Muscle of leg (tissue), 16 donors: ENCODE measurements at places on chromosomes 12 and 14. TPM values are rescaled to one million over a fixed set of nuclear protein-coding genes. Genes with fewer than 3 reads are reported as not detected.
A peak's percentile ranks its signal among the peaks of the same experiment; 100 is the strongest.

Gene MSI1
- 1.2 TPM for total RNA-seq

DNA sequence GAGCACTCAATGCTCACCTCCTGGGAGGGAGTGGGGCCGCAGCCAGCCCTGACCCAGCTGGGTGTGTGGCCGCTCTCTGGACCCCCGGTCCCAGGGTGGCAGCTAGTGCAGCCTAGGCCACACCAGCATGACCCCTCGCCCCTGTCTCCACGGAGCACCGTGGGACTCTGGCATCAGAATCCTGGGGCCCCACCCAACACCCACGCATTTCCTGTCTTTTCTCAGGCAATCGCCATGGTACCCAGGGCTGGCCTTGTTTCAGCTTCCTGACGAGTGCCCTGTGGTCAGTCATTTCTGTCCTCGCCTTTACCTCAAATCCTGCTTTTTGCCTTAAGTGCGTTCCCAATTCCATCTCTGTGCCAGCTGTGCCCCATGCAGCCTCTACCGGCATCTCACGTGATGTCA, 15.9 kb downstream of the PACS2 start:
- peak; percentile 3 for DNase-seq

DNA sequence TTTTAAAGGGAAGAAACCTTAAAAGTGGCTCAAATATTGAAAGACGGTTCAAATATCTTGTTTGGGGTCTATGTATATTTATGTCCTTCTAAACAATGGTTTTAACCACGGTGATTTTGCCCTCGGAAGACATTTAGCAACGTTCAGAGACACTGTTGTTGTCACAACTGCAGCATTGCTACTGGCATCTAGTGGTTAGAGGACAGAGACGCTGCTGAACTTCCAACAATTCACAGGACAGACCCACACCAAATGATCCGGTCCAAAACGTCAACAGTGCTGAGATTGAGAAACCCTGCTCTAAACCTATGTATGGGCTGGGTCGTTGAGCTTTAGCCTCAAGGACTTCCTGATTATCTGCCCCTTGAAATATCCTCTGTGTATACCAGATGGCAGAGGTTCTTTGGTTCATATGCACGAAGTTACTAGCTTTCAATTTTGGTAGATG, 1.7 kb downstream of the ANGEL1 start:
- peak; percentile 66 for DNase-seq

Gene NIN
- total RNA-seq, result 38.7 TPM

Gene PRB2
- not detected for total RNA-seq

Gene DAO
- total RNA-seq, result 0.09 TPM

- peak; percentile 36 for DNase-seq
Observed at GRCh38 chr14:91012045-91012444, 48.4 kb downstream of the RPS6KA5 start.

DNA sequence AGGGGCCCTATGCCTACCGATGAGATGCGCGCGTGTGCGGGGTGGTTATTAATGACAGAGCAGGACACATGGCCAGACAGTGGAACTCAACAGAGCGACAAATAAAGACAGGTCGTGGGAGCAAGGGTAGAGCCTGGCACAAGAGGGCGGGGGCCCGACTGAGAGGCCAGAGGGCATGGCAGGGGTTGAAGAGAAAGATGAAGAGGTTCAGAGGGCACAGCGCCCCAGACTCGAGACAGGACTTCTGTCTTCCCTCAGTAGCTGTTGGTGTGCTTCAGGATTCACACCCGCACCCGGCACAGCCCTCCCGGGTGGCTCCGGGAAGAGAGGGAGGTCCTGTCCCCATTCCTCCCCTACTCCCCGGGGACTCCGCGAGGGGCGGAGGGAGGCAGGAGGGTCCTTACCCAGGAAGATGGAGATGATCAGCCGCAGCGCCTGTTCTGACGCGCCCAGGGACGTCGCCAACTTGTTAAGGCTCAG, 366 bp downstream of the LPCAT3 start:
- DNase-seq, result no peak

GRCh38 chr12:98911396-98911795, 266.3 kb downstream of the APAF1 start:
- no peak for DNase-seq

- DNase-seq, result no peak
Observed at GRCh38 chr14:65949711-65950516, 536.3 kb upstream of the CCDC196 start.

DNA sequence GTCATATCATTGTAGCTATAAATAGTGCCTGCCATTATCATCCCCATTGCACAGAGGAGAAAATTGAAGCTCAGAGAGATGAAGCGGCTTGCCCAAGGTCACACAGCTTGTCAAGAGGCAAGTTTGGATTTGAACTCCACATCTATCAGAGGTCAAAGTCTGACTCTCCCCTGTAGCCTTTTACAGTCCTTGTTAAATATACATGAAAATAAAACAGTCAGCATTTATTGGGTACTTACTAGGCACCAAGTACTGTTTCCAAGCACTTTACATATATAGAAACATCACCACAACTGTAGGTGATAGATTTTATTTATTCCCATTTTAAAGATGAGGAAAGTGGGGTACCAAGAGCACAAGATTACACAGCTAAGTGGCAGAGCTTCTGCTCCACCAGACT, 67.2 kb downstream of the WSCD2 start:
- DNase-seq, result no peak

- DNase-seq, result no peak
Observed at GRCh38 chr12:52630008-52630500, 11.7 kb upstream of the KRT73 start.

GRCh38 chr14:65074449-65075150, 27.7 kb downstream of the MAX start:
- DNase-seq, result no peak

GRCh38 chr14:86533834-86534233, 1003.9 kb downstream of the FLRT2 start:
- DNase-seq, result no peak

DNA sequence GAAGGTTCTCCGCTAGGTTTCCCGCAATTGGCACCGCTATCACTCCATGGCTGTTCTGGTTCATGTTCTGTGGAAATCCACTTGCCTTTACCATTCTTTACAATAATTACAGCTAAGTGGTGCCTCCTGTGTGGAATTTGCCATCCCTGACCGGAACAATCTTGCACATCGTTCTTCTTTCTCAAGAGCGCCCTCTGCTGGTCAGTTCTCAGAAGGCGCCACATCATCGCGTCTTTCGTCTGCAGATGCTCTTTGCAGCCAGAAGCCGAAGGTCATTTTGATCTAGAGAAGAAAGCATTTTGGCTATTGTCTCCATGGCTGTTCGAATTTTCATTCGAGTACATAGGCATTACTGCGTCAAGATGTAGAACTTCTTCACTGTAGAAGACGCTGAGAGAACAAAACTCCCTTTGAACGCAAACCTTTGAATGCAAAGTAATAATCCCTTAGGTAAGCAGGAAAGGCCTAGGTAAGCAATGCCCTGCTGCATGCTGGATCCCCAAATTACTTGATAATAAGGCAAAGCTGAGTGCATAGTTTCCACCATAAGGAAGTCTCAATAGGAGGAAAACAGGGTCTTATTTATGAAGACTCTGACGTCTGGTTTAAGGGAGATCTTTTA, 10.1 kb upstream of the RTRAF start:
- DNase-seq, result peak; percentile 88

GRCh38 chr12:24535334-24536069, 413.4 kb downstream of the BCAT1 start:
- DNase-seq, result peak; percentile 54

- DNase-seq, result peak; percentile 44
Observed at GRCh38 chr12:52015532-52016041, 8.8 kb downstream of the TAMALIN start.

Gene APOF
- not detected for total RNA-seq

DNA sequence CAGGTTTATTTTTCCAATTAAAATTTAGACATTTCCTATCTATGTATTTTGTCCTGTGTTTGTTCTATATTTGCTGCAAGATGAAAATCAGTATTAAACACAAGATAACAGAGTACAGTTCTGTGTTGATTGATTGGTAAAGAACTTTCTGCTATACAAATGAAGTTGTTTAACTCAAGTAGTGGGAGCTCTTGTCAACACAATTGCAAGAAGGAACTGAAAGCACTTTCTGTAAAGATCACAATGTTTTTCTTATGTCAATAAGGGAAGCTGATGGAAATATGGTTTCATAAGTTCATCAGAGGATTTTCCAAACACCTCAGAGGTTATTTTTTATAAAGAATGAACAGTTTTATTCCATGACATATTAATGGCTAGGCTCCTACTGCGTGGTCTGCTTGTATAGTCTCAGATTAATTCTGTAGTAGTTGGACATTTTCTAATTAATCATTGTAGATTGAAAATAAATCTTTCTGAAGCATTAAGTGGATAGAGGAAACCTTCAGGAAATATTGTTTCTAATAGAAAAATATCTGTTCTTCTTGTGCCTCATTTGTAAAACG, 379.5 kb downstream of the LRFN5 start:
- DNase-seq, result peak; percentile 22

DNA sequence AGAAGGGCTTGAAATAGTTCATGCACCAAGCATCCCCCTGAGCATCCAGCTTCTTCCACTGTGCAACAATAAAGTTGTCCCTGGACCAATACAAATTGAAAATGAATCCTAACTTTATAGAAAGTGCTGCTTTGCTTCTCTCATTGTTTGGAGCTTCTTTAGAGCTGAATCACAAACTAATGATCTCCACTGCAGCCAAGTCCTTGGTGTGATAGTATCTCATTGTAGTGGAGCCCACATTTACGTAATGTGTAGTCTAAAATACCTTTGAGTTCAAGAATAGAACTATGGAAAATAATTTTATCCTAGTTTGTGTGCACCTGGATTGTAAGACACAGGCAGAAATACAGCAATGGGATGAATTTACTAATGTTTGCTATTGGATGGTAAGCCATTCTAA, 319.9 kb downstream of the EGLN3 start:
- DNase-seq, result no peak

Gene PRPF39
- total RNA-seq, result 49.0 TPM

DNA sequence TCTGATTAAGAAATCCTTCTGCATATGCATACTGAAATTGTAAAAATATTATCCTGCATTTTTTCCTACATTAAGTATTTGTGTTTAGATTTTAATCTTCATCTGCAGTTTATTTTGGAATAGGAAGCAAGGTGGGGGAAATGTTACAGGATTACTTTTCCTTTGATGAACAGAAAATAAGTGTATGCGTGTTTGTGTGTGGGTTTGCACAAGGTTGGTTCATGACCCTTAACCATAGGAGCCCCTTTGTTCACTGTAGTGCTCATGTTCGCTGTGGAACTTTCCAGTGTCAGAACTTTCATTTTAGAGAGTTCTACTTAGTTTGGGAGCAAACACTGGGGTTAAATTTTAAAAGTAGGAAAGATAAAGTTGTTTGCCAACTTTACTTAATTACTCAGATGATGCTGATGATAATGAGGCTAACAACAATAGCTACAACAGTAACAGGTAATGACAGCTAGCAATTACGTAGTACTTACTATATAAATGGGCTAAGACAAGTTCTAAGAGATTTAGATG, 6.4 kb upstream of the A2M start:
- no peak for DNase-seq

Gene PIWIL1
- 0.13 TPM for total RNA-seq

DNA sequence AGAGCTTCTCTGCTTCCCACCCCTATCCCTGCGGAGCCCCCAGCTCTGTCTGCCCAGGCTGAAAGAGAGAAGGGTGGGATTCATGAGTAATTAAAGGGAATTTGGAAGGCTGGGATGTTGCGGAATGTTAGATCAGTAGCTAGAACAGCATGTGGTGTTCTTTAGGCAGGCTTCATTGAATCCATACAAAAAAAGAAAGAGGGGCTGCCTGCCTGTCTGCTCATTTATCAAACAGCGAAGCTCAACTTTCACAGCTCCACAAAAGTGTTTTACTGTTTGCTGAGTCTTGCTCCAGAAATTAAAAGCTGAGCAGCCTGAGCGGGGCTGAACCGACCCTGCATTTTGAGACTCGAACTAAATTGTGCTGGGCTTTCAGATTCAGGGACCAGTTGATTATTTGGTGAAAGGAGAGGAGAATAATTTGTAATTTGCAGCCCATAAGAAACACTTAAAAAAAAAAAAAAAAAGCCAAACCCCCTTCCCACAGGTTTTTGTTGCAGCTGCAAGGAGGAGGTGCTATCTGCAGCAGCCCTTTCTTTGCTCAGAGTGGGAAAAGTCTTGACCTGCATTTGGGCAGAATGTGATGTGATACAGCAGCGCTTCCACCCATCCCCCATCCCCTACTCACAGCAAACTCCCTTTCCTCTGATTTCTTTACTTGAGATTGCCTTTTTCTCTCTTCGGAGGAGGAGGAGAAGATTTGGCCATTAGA, 89.7 kb downstream of the RFX4 start:
- DNase-seq, result peak; percentile 11

GRCh38 chr12:89208661-89209096, 143.6 kb downstream of the DUSP6 start:
- DNase-seq, result no peak

DNA sequence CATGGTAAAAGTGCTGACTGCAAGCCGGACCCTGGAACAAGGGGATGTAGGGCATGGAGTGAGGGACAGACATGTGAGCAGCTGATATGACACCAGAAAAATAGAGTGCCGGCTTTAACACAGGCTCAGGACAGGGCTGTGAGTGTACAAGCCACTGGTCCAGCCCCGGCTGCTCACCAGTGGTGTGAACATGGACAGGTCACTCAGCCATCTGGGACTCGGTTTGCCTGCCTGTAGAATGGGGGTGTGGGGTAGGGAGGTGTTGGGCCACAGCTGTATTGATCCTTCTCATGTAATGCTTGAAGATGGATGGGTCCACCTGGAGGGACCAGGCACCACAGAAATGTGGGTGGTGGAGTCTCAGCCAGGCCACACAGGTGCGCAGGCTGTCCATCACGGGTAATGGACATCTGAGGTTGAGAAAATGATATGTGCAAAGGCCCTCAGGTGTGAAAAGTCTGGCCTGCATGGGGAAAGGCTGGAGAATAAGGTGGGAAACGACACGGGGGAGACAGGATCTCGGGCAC, 10.6 kb upstream of the KRT74 start:
- DNase-seq, result no peak

DNA sequence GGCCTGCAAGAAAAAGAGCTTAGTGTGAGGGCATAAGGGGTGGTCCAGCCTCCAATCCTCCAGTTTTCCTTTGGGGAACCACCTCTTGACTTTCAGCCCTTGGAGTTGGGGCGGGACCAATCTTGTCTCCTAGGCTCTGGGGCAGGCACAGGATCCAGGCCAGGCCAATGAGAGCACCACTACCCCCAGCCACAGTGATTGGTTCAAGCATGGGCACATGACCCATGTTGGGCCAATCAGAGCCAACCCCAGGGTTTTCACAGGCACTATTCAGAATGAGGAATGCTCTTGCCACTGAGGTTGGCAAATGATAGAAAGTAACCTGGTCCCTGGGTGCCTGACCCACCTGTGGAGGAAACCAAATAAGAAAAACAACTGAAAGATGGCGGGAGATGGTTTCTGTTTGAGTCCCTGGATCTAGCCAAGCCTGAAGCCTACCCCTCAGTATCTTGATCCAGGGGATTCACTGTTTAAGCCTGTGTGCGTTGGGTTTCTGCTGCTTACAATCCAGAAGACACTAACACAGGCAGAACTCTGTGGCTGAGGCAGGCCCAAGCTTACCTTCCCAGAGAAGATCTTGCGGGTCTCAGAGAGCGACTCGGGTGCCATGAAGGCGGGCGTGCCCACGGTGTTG, 42.9 kb downstream of the P2RX4 start:
- no peak for DNase-seq

- no peak for DNase-seq
Observed at GRCh38 chr14:99559286-99559990, 44.6 kb downstream of the CCDC85C start.

Gene HOXC10
- 7.6 TPM for total RNA-seq

Gene PRICKLE1
- 12.9 TPM for total RNA-seq
